ENCODE measurements at places on chromosomes 4 and X.

GRCh38 chrX:11382930-11383329 is 89.7 kb downstream of the AMELX start:
- no peak for DNase-seq

GRCh38 chrX:133598601-133599335 is 183.5 kb upstream of the GPC4 start:
- DNase-seq, result no peak

- DNase-seq, result no peak
Measured at GRCh38 chrX:73987166-73987565, 316.8 kb upstream of the ZCCHC13 start.

DNA sequence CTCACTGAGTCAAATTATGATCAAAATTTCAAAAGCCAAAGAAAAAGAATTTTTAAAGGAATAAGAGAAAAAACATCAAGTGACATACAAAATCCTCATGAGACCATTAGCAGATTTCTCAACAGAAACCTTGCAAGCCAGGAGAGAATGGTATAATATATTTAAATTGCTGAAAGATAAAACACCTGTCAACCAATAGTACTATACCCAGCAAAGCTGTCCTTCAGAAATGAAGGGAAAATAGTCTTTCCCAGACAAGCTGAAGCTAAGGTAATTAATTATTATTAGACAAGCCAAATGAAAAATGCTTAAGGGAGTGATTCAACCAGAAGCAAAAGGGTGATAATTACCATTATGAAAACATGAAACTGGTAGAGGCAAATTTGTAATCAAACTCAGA is 104.2 kb upstream of the TET2 start:
- DNase-seq, result no peak

Data from renal pelvis (tissue), 12 donors.